ENCODE measurements at places on chromosomes 4 and X.

GRCh38 chr4:177356206-177356605, 46.5 kb downstream of the NEIL3 start:
- DNase-seq = no peak

- no peak for DNase-seq
These were observed 67.6 kb upstream of the MTNR1A start for GRCh38 chr4:186622788-186623464.

DNA sequence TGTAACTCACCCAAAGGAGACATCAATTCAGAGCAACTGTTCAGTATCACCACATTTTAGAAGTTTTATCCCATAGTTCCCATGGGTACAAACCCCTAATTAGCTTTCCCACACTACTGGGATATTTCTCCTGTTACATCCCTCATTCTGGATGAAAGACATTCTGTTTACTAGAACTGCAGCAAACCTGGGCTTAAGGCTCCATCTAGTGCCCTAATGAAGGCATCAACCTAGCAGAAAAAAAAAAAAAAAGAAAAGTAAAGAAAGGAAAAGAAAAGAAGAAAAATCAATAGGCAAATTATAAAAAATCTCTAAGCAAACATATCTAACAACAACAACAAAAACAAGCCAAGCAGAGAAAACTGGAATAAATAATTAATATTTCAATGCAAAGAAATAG, 133.7 kb upstream of the CPXCR1 start:
- DNase-seq = peak; percentile 18

GRCh38 chr4:122798101-122798500, 28.5 kb upstream of the FGF2 start:
- DNase-seq = peak; percentile 36

DNA sequence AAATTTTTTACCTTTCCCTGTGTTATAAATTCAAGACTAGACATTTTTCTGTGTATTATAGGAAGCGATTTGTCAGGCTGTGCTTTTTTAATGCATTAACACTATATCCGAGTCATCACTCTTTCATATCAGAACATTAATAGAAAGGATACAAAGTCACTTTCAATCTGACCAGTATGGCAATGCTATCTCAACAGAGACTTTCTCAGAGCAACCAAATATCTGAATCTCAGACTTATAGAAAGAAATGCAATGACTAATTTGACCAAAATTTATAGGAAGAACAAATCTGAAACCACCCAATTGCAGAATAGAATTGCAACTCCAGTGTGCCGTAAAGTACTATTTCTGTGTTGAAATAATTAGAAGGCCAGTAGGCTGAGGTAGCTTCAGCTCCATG, 473 bp upstream of the TKTL2 start:
- DNase-seq = no peak

Measured in iPS-NIHi11 (cell line).